PC-9 (cell line): ENCODE measurements at places on chromosomes 3 and 15.

- DNase-seq: no peak
Measured at GRCh38 chr15:63312286-63312685, 34.9 kb downstream of the APH1B start.

DNA sequence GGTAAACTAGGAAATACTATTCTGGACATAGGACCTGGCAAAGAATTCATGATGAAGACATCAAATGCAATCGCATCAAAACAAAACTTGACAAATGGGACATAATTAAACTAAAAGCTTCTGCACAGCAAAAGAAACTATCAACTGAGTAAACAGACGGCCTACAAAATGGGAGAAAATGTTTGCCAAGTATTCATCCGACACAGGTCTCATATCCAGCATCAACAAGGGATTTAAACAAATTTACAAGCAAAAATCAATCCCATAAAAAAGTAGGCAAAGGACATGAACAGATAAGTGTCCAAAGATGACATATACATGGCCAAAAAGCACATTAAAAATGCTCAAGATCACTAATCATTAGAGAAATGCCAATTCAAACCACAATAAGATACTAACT, 1088.9 kb downstream of the NAALADL2 start:
- DNase-seq: no peak

DNA sequence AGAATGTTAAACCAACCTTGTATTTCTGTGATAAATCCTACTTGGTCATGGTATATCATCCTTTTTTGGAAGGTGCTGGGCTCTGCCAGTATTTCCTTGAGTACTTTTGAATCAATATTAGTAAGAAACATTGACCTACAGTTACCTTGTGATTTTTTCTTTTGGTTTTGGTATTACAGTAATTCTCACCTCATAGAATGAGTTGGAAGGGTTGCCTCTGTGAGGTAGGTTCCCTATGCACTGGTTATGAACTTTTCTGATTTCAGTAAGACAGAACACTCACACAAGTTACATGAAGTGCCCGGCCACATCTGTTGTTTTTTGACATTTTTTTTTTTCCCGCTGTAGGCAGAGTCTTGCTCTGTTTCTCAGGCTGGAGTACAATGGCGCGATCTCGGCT, 20.0 kb downstream of the PCCB start:
- DNase-seq: no peak

DNA sequence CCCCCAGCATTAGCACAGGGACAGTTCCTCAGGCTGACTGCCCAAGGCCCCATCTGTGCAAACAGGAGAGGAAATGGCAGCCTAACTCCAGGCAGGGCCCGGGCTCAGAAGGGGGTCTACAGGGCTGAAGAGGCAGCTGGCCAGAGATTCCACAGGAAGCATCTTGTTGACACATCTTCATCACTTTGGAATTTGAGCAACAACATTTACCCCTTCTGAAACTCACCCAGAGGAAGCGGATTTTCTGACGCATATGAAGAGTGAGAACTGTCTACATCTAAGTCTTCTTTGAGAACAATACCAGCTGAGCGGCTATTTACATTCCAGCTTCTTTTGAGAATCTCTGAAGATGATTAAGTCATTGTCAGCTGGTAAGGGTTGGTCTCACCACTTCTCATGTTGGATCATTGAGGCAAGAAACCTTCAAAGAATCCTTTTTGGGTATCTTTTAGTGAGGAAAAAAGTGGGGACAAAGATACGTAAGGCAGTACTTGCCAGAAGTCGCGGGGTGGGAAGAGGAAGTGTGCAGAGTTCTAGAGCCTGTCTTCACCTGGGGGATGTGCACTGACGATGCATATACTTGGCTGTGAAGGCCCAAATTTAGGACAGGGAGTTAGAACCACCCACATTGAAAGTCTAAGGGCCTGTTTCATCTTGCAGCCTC, 25.4 kb upstream of the SRP14 start:
- no peak for DNase-seq

- no peak for DNase-seq
Measured at GRCh38 chr15:70791259-70791658, 27.9 kb upstream of the UACA start.
